ENCODE measurements at places on chromosomes 2 and 18.
A peak's percentile ranks its signal among the peaks of the same experiment; 100 is the strongest.

DNA sequence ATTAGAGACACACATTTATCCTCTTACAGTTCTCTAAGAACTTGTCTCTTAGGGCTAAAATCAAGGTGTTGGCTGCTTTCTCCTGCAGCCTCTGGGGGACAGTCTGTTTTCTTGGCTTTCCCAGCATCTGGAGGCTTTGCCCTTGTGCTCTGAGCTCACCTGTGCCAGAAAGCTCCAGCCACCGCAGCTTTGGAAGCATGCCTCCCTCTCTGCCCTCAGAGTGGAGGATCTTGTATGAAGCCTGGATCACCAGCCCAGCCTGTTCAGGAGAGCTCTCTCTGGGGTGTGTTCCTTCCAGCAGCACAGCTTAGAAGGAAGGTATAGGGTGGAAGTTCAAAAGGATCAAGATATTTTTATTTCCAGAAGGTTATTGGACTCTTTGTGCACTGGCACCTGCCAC lies 53.1 kb upstream of the TPO start:
- no peak for DNase-seq

DNA sequence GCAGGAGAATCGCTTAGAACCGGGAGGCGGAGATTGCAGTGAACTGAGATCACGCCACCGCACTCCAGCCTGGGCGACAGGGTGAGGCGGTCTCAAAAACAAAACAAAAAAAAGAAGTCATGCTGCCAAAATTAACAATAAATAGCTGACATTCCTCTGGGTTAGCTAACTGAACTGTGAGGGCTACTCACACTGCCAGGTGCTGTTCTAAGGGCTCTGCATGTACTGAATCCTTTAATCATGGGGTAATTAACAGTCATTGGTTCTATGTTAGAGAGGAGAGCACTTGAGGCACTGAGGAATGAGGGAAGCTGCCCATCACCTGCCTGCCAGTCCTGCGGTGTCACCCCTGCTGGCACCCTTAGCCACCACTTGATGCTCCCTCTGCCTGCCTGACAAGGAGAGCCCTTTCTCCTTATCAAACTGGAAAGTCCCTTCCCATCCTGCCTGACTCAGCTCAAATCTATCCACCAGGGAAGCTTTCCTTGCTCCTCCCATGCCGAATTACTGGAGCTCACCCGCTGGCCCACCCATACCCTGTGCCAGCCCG lies 73.0 kb upstream of the RIOK3 start:
- DNase-seq, result no peak

DNA sequence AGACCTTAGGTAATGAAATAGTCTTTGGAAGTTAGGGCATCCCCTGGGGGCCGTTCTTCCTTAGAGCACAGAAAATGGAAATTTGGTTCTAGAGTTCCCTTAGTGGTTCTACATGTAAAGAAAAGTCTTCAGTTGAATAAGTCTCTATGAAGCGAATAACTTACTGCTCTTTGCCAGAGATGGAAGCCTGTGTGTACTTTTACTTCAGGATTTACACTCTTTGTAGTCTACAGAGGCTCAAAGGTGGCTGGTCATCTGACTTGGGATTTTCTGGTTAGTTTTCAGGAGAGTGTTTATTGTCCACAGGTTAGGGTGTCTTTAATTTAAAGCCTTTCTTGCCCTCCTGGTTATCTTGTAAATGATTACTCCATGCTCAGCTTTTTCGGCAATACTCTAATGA lies 210.6 kb downstream of the ZNF521 start:
- no peak for DNase-seq

DNA sequence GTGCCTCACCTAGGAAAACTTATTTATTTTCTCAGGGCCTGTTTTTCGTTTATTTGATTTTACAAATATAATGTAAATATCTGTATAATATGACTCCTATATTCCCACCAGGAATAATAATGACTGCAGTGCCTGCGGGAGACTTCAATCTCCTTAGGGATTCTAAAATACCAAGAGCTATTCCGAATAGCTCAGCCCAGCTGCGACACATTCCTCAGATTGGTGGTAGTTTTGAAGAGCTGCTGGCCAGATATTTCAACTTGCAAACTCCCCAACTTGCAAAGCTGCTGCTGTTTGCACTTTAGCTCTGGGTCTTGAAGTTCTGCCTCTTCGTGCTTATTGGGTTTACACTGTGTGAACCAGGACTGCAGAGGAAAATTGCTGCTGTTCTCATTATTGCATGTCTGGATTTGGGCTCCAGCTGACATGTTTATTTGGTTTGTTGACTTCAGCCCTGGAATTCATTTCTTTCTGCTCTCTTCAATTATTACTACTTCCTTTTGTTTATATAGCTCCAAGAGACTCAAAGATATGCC lies 480.2 kb upstream of the CHST9 start:
- no peak for DNase-seq

DNA sequence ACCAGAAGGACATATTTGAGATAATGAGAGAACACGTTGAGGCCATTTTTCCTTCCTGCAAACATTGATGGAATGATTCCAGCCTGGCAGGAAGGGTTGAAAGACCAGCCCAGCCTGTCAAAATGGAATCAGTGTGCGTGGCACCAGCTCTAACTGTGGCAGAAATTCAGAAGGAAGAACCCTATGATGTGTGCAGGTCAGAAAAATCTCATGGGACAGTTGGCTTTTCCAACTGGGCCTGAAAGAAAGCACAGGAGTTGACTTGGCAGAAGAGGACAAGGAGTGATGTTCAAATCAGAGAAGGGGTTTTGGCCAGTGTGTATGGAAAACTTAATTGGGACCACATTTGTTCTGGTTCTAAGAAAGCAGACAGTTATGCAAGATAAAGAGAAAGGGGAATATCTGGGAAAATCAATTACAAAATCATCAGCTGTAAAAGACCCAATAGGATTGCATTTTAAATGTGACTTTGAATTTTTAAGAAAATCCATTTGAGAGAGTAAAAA lies 192.8 kb upstream of the PID1 start:
- DNase-seq, result no peak

DNA sequence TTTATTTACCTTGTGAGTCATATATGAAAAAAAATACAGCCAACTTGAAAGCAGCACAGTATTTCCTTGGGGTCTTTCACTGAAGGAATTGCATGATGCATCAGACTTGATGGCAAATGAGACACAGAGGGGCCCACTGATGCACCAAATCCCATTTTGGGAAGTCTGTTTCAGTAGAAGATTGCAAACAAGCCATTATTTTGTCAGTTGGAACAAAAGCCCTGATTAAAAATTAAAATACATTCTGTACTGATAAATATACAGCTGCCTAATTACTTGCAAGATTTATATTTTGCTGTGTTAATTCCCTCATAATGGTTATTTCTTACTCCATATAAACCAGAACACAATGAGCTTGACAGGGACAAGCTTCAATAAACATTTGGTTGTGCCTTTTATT lies 370.4 kb downstream of the SUCLG1 start:
- DNase-seq, result no peak

DNA sequence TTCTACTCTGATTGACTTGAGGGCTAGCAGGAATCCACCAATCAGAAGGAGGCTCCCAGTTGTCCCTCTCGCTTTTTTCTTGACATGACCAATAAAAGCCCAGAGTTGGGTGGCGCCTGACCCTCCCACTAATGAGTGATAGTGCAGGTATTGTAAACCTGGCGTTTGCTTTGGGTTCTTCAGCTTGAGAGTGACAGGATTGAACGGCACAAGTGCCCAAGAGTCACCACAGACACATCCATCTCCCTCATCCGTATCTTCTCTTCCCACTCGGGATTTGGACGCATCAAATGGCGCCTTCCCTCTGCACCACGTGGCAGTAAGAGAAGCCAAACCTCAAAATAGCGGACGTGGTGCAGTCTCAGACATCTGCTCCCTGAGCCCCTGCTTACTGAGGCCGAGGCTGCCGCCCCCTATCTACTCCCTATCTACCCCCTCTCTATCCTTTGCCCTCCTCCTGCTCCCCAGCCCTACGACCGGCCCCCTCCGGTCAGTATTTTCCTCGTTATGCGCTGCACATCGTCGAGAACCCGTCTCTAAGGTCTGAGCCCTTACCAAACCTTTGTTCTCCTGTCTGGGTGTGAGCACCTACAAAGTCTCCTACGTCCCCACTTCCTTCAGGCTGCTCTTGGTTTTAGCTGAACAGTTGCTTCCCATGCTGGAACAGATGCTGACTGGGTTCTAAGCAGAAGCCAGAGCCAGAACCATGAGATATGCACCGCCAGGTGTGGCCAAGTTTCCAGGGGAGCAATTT lies 881 bp upstream of the FAM161A start:
- peak; percentile 88 for DNase-seq

DNA sequence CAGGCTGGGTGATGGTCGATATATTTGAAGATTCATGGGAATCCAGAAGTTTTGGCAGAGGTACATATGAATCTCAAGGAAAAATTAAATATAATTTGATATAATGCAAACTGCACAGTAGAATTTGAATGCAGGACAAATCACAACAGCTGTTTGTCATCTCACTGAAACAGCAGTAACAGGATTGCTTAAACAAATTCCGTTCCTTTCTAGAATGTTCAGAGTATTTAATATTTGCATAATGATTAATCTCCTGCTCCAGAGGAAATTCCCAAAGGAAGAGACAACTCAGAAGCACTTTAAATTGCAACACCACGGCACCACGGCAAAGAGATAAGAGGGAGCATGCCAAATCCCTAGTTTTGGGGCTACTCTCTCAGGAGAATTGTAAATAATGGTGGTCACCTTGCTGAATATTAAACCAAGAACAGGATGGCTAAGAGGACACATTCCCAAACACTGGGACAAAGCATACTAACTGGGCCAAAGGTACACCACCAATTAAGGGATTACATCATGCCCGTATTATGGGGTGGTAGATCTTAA lies 67.8 kb upstream of the MAP4K3 start:
- DNase-seq, result peak; percentile 81

DNA sequence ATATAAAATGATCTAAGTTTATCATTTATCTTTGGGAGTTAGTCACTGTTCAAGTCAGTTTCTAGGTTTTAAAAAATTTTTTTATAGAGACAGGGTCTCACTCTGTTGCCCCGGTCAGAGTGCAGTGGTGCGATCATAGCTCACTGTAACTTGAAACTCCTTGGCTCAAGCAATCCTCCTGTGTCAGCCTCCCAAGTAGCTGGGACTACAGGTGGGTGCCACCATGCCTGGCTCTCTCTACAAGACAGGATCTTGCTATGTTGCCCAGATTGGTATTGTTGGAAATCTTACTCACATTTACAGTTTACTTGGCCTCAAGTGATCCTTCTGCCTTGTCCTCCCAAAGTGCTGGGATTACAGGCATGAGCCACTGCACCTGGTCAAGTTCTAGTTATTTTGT lies 74.5 kb downstream of the MIB1 start:
- no peak for DNase-seq
